ENCODE measurements at places on chromosomes 11 and 22.

GRCh38 chr11:68505596-68505995, 45.0 kb downstream of the PPP6R3 start:
- no peak for DNase-seq

- DNase-seq: no peak
Observed at GRCh38 chr11:105344938-105345337, 205.4 kb upstream of the CARD18 start.

GRCh38 chr11:16127732-16128131, 228.6 kb downstream of the SOX6 start:
- DNase-seq: no peak

- no peak for DNase-seq
Observed at GRCh38 chr11:102447193-102447592, 5.4 kb downstream of the TMEM123 start.

GRCh38 chr22:19879246-19879570, 24.5 kb upstream of the GNB1L start:
- no peak for DNase-seq

DNA sequence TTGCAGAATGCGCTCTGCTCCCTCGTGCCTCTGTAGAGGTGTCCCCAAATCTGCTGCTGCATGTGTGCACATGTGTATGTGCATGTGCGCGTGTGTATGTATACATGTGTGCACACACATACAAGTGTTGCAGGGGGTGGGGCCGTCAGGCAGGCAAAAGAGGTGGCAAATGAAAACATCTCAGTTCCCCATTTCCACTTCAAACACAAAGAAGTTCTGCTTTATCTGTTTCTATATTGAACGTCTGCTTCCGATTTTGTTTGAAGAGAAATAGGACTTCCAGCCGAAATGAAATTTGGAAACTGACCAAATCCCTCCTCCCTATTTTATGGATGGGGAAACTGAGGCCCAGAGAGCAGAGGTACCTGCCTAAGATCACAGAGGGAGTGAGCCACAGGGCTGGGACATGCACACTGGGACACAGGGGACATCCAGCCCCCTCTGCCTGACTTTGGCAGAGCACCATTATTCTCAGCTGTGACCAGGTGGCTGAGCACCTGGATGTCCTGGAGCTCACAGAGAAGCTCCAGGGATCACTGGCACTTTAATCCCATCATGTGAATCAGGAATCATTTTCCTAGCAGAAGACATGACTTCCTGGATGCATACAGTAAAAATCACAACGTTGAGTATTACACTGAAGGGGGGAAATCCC, 41.2 kb upstream of the ALX4 start:
- no peak for DNase-seq

GRCh38 chr11:9314291-9315077, at the start of gene TMEM41B:
Gene TMEM41B (minus strand): TSS chr11:9314593. CDS start chr11:9314441, 152 bp downstream.
- DNase-seq: peak; percentile 99

- no peak for DNase-seq
Observed at GRCh38 chr22:24335496-24335895, 64.9 kb downstream of the SPECC1L start.

DNA sequence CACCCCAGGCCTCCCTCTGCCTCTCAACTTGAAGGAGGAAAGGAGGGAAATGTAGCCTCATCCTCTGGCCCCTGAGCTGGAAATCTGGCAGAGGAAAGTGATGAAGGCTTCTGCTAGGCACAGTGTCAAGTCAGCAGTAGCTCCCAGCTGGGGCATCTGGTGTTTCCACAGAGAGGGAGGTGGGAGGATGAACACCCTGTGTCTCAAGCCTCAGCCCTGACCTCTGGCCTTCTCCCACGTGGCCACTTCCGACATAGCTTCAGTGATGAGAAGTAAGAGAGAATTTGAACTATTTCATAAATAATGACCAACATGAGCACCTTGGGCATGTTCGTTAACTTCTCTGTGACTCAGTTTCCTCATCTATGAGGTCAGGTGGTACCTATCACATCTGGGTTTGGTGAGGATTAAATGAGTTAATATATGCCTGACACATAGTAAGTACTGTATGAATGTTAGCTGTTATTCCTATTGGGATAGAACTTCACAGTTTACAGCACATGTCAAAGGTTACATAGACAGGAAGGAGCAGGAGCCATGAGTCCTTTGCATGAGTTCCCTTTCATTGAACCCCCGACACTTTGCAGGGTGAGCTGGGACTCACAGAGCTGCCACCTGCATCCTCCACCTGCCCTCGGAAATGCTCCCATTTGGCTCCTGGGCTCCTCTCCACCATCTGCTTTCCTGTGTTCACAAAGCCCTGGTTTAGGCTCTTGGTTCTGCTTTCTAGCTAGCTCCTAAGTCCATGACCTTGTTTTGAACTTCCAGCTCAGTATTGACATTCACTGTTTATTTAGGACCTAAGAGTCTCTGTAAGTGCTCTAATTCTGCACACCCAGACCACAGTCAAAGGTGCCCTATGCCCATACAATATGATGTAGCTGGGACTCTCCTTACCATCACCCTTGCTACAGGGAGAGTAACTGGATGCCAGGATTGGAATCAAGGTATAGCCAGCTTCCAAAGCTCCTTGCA, 61.7 kb downstream of the CSNK2A3 start:
- no peak for DNase-seq

DNA sequence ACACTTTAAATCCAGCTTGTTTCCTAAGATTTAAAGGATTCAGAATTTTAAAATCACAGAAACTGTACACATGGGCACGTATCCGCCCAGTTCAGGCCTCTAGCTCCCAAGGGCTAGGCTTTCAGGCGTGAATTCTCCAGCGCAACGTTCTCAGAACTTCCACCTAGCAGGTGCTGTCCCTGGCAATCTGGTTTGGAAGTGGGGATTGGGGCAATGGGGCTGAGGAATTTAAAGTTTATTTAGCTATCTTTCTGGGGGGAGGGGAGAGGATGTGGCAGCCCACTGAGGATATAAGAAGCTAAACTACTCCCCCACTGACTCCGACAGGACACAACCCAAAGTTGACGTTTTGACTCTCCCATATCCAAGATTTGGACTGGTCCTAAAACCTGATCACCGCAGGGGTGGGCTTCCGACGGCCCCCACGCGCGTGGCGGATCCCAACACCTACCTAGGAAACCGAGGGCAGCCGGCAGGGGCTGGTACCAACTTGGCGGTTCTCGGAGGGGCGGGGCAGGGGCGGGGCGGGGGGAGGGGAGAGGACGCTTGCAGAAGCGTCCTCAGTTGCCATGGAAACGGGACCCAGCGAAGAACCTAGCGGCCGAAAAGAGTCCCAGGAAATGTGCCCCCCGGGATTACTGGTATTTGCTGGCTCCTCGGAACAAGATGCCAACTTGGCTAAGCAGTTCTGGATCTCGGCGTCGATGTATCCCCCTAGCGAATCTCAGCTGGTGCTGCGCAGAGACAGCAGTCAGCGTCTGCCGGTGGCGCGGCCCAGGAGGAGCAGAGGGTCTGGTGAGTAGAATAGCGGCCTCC, at the start of gene HOATZ:
Gene HOATZ, plus strand, starts transcription at position 563 of the 816 bp plus-strand sequence. Its CDS starts 7 bp downstream, at position 570.
- no peak for DNase-seq

DNA sequence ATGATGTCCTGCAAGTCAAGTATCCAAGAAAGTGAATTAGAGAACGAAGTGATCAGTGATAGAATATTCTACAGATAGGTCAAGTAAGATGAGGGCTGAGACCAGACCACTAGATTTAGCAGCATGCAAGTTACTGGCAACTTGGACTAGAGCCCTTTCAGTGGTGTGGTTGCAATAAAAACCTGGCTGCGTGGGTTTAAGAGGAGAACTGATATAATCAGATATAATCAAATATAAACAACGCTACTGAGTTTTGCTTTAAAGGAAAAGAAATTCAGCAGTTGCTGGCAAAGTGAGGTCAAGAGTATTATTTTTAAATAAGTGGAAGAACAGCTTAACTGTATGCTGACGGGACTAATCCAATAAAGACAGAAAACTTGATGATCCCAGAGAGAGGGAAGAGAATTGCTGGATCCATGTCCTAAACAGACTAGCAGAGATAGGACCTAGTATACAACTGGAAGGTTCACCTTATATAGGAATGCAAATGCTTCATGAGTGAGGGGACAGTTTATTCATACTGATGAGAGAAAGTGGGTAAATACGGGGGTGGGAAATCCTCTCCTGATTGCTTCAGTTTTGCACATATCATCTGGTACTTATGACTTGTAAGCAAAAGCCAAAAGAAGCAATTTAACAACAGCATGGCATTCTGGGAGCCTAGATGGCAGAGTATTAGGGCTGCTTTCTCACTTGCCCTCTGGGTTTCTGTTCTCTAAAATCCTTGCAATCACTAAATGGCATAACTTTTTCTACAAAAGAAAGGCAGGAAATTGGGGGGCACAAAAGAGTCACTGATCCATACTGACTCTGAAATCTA, 146.2 kb downstream of the RBFOX2 start:
- DNase-seq: no peak

- no peak for DNase-seq
Observed at GRCh38 chr11:66239511-66239910, 28.9 kb upstream of the RAB1B start.

DNA sequence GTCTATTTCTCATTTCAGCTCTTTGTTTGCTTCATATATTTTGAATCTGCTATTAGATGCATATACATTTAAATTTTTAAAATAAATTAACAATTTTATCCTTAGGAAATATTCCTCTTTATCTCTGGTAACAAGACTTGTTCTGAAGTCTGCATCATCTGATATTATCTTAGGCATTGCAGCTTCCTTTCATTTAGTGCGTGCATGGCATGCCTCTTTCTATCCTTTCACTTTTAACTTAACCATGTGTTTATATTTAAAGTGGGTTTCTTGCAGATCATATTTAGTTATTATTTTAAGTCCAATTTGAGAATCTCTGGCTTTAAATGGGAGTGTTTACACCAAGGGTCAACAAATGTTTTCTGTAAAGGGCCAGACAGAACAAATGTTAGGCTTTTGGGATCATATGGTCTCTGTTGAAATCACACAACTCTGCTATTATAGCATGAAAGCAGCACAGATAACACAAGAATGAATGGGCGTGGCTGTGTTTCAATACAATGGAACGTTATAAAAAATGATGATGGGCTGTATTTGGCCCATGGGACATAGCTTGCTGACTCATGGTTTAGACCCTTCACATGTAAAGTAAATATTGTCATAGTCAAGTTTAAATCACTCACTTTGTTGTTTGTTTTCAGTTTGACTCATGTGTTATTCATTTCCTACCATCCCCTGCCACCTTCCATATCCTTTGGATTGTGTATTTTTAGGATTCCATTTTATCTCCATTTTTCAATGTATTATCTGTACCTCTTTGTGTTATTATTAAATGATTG, 83.9 kb upstream of the SNX19 start:
- no peak for DNase-seq

DNA sequence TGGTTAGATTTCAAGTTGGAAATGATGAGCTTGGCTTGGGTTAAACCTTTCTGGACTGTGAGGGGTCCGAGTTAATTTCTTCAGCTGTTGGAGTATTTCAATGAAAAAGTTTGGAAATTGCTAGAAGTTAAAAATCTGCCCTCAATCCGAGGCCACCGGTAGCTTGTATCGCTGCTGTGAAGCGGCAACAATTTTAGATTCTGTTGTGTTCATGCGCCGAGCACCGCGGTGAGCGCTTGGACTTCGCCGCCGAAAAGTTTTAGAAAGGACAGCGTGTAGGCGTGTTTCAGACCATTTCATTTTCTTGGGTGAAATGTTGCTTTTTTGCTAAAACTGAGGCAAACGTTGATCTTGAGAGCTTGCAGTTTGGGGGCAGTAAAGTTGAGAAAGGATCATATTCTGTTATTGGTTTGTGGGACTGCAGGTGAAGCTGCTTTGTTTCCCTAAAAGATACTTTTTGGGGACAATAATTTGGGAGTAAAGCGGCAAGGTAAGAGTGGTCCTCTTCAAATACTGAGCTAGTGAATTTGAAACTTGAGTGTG, 928 bp downstream of the FBXO7 start:
- no peak for DNase-seq

GRCh38 chr11:42571878-42572610, 739.8 kb upstream of the API5 start:
- DNase-seq: no peak

DNA sequence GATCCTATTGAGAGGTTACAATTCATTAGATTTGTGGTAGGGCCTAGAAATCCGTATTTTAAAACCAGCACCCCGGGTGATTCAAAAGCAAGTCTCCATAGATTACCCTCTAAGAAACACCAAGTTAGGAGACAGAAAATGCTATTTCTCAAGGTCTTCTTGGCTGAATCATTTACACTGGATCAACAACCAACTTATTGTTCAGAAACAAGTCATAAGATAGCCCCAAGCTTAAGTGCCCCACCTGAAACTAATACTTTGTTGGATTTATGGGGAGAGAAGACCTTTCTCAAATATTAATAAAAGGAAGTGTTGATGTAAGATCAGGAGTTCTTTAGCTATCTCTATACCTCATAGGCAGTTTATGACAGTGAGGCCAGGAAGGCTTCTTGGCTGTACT, 345.2 kb downstream of the LARGE1 start:
- no peak for DNase-seq

- no peak for DNase-seq
Observed at GRCh38 chr22:33572086-33572485, 348.2 kb downstream of the LARGE1 start.

- DNase-seq: no peak
Observed at GRCh38 chr11:17498058-17498457, 21.4 kb upstream of the ABCC8 start.

- DNase-seq: no peak
Observed at GRCh38 chr11:7536100-7536499, 22.3 kb downstream of the PPFIBP2 start.

GRCh38 chr11:134837166-134837886, 425.3 kb upstream of the B3GAT1 start:
- DNase-seq: no peak

DNA sequence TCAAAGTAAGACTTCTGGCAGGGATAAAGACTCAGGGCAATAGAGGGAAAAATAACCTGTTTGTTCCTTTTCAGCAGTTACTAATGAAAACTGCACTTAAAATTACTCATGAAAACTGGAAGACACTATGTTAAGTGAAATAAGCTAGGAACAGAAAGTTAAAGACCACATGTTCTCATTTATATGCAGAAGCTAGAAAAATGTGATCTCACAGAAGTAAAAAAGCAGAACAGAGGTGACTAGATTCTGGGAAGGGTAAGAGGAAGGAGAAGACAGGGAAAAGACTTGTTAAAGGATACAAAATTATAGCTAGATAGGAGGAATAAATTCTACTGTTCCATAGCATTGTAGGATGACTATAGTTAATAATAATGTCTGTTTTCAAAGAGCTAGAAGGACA, 22.2 kb downstream of the HPS5 start:
- no peak for DNase-seq

DNA sequence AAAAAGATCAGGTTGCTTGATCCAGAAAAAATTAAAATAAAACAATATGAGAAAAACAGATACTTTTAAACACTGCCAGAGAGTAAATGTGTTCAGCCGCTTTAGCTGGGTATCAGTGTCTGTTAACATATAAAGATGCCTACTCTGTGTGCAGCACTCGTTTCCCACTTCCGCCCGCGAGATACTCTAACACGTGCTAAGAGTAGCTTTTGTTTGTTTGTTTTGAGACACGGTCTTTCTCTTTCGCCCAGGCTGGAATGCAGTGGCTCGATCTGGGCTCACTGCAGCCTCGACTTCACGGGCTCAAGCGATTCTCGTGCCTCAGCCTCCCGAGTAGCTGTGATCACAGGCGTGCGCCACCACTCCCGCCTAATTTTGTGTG, 531 bp upstream of the MEN1 start:
- DNase-seq: no peak

All from activated T-helper 1 cell treated with anti-CD3 and anti-CD28 coated beads, Interleukin-2, amount 50 U/mL, for 16 hours (primary cell).